ENCODE measurements at places on chromosomes 2 and 18.

GRCh38 chr2:111972955-111973565 is 74.7 kb downstream of the MERTK start:
- DNase-seq: no peak

DNA sequence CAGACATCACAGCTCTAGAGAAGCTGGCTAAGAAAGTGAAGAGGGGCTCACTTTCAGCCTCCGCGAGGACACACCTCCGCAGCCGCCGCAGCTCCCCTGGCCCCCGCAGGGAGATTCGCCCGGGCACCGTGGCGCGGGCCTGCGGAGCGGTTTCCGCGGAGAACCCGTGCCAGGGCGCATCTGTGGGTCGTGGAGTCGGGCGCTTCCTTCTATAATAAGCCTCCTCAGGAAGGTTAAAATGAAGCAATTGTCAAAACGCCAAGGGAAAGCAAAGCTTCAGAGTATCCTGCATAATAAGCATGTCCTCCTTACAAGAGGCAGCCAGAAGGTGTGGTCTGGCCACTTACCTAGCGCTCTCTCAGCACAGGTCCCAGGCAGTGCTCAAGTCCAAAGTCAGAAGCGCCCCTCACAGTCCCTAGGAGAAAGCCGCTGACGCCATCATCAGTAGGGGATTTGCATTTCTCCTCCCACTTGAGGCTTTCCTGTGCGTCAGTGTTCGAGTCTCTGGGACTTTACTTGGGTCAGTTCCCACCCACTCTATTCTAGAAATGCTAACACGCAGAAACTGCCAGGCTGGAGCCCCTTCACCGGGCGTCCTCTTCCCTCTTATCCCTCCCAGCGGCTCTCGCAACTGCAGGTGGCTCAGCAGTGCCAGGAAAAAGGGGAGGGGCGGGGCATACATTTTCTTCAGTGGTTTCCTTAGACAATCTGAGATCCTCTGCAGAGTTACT is at the start of gene STAT4:
STAT4 (minus strand) TSS at position 395 of the 731 bp plus-strand sequence. CDS start 2,791 bp downstream, outside the sequence.
- DNase-seq: peak; percentile 62

GRCh38 chr2:67318563-67318962 is 78.6 kb upstream of the ETAA1 start:
- DNase-seq: peak; percentile 32

GRCh38 chr2:68741238-68741637 is 6.6 kb downstream of the ARHGAP25 start:
- no peak for DNase-seq

- no peak for DNase-seq
These were observed 656.9 kb downstream of the EPHA4 start for GRCh38 chr2:220915092-220915623.

- no peak for DNase-seq
These were observed 42.9 kb downstream of the ZNF385B start for GRCh38 chr2:179818546-179818945.

GRCh38 chr18:24633121-24633520 is 172.7 kb downstream of the HRH4 start:
- no peak for DNase-seq

DNA sequence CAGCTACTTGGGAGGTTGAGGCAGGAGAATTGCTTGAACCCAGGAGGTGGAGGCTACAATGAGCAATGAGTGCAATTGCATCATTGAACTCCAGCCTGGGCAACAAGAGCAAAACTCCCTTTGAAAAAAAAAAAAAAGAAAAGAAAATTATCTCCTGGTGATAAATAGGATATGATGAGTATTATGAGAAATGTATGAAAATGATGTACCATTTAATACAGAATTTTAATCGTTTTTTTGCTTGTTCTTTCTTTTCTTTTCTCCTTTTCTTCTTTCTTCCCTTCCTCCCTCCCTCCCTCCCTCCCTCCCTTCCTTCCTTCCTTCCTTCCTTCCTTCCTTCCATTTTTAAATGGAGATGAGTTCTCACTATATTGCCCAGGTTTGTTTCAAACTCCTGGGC is 40.4 kb downstream of the TTC27 start:
- DNase-seq: no peak

DNA sequence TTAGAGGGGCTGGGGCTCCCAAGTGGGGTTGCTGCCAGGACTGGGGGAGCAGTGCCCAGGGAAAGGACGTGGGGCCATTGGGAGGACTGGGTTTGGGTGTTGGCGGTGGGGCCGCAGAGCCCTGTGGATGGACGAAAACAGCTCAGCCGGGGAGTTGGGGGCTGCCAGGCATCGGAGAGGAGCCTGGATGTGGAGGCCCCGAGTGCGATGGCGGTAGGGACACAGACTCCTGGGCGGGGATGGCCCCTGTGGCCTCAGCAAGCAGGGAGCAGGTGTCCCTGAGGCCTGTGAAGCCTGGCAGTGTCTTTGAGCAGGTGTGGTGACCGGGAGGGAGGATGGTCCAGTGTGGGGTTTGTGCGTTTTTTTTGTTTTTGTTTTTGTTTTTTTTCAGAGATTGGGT is 13.3 kb downstream of the CTDP1 start:
- DNase-seq: no peak

- DNase-seq: no peak
These were observed 102.6 kb downstream of the PTPN4 start for GRCh38 chr2:119862127-119862889.

DNA sequence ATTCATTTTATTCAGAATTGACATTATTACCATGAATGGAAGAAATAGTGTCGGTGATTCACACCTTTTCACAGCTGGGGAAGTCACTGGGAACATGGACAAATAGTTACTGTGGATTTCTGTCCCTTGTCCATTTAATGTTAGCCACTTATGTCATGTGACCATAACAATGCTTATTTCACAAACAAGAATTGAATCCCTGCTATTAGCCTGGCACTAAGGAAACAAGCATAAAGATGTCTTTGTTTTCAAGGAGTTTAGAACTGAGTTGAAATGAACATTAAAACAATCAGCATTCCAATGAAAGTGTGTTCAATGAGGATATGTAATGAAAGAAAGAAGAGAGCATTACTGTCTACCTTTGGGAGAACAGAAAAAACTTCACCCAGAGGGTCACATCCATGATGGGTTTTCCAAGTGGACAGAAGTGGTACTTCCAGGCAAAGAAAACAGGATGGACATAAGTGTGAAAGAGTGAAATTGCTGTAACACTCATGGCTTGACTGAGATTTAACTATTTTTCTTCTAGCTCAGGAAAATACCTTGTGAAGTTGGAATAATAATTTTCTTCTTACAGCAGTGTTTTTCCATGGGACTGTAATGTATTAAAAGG is 324.5 kb upstream of the UBE2E3 start:
- DNase-seq: no peak

DNA sequence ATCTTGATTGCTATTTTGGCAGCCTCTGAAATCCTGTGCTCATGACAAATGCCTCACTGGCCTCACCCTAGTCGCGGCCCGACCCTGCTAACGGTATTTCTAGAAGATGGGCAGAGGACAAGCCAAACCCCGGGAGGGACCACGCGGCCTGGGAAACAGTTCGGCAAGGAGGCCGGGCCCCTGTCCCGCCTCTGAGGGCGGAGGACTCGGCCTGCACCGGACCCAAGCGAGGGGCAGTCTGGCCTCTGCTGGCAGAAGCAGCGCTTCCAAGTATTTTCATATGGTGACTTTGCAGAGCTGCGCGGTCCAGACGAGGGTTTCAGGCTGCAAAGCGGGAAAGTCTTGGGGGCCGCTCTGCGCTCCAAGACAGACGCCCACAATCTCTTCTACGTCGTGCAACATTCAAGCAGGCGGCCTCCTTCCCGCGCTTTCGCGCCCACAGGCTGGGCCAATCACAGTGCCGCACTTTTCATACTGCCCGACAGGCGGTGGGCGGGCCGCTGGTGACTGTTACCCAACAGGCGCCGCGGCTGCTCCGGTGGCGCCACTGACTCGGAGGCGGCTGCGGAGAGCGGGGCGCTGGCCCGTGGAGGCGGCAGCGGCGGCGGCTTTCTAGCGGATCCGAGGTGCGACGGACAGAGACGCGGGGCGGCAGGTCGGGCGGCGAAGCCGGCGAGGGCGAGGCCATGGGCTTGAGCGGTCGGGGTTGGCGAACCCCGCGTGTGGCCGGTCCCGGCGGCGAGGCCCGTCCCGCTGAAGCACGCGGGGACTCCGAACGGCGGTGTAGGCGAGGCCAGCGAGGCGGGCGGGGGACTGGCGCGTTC is at the start of gene RBM44:
RBM44 (plus strand) TSS at position 544 of the 824 bp plus-strand sequence. CDS start 14,831 bp downstream, outside the sequence.
- DNase-seq: no peak

- peak; percentile 52 for DNase-seq
These were observed 216.4 kb upstream of the OSR1 start for GRCh38 chr2:19574778-19575260.

DNA sequence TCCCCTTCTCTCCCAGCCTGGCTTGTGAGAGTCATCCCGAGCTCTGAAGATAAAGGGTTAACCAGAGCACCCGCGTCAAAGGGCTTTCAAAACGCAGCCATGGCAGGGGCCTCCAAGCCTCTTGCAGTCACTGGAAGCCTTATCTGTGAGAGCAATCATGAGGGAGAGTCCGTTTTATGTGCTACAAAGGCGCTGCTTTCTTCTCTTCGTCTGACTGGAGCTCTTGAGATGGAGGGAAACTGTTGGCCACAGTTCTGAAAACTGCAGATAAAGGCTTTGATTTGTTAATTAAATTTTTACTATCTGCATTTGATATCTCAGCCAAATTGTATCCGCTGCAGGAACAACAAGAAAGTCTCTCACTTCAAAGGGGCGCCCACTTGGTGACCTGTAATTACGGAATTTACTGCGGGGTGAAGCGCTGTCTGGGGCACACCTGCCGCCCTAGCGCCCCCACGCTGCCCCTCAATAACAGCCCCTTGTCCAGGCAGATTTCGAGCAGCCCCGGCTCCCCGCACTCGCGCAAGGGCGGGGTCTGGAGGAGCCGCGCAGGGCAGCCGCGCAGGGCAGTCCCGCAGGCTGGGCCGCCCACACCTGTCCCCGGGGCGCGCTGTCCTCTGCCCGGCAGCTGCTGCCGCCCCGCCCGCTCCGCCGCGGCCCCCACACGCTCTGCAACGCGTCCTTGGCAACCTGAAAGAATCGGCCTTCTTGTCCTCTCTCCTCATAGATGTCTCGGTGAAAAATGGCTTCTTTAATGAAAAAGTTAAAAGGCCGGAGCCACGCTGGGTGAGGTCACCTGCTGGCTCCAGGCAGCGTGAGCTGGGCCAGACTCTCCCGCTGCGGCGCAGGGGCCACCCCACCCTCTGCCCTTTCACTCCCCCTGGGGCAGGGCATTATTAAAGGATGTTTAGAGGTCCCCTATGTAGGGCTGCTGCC is 217.9 kb downstream of the VAPA start:
- peak; percentile 59 for DNase-seq

GRCh38 chr2:181959508-181959907 is 26.1 kb upstream of the PPP1R1C start:
- no peak for DNase-seq

- DNase-seq: no peak
These were observed 249.3 kb downstream of the PARD3B start for GRCh38 chr2:204794624-204795023.

- DNase-seq: no peak
These were observed 184.8 kb downstream of the CAMKMT start for GRCh38 chr2:44546459-44547127.

- DNase-seq: no peak
These were observed 107.2 kb downstream of the RNF152 start for GRCh38 chr18:61785588-61785987.

- no peak for DNase-seq
These were observed 78.0 kb downstream of the MYO3B start for GRCh38 chr2:170255971-170256370.

DNA sequence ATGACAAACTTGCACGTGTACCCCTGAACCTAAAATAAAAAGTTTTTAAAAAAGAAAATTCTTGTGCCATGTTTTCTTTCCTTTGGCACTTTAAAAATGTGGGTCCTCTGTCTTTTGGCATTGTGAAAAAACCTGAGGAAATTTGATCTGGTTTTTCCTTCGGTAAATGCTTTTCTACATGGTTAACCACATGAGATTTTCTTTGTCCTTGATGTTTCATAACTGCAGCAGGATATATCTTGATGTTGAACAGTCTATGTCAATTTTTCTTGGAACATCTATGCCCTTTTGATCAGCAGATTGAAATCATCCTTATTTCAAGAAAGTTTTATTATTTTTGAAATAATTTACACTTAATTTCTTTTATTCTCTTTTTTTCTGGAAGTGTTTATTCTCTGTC is 109.1 kb downstream of the TMEM17 start:
- DNase-seq: no peak

DNA sequence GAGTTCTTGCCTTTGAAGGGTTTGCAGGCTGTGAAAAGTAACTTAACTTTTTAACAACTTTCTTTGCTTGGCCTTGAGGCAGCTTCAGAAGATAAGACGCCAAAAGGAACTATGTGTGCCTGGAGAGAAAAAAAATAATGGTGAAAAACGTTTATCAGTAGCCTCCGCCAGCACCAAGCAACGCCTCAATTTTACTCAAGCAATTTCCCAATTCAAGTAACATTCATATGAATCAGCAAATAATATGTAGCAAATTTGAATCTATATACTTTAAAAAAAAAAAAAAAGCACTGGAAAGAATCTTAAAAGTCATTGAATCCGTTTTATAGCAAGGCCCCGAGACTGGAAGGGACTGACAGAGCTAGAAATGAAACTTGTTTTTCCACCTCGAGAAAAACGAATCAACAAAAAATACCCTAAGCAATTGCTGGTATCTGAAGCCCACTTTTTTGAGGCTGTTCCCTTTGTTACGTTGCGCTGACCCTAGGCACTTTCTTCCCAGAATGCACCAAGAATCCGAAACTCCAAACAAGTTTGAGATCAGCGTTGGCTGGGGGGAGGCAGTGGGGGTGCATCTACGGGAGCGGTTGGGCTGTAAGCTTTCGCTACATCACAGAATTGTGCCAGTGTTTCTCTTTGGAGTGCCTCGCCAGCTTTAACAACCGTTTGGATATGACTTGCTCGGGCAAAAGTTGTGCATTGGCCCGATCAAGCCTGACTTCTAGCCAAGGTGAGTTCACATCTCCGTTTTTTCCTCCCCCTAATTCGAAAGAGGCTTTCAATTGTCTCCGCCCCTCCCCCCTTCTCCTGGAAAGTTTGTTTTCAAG is 2.7 kb upstream of the TGIF1 start:
- no peak for DNase-seq

DNA sequence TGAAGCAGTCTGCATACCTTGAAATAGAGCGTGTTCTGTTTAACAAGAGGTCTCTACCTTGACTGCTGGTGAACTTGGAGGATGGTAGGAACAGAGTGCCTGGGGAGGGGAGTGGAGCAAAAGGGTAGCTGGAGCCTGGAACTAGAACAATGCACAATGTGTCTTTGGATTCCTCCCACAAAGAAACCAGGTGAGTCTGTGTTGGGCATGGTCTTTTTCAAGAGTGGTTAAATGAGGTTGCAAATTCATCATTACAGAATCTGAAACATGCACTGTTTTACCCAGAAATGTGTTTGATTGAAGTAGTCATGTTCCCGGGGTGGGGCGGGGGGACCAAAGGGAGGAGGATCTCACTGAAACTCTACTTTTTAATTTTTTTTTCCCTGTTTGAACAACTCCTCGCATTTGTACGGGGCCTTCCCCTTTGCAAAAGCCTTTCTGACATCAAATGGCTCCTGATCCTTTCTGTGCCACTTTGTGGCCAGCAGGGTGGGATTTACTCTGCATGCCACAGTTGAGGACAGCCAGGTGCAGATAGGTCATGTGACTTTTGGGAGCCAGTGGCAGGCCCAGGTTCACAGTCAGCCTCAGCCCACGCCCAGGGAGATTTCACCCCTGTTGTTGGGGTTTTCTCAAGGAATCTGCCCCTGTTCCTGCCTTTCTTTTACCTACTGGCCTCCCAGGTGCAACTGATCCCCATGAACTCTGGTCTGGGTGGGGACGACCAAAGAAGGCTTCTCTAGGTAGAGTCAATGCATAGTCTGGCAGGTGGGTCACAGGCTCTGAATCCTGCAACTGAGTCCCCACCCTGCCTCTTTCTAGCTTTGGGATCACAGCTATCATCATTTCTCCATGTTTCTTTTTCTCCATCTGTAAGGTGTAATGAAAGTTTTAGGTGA is 28.2 kb downstream of the MYCN start:
- DNase-seq: no peak

- DNase-seq: no peak
These were observed 1.6 kb downstream of the WDR7 start for GRCh38 chr18:56652802-56653201.

Data from left renal cortex interstitium (tissue), 4 donors.